ENCODE measurements at places on chromosomes 6 and 20. TPM values are rescaled to one million over a fixed set of nuclear protein-coding genes. Genes with fewer than 3 reads are reported as not detected.

Gene AGER
- total RNA-seq, result 26.0 TPM

Gene MRPL18
- 53.0 TPM for total RNA-seq

Gene PTGIS
- total RNA-seq, result 7.1 TPM

Gene NPBWR2
- not detected for total RNA-seq

Gene MAD2L1BP
- total RNA-seq, result 43.5 TPM

Gene METTL24
- 3.6 TPM for total RNA-seq

Gene TGM3
- total RNA-seq, result 0.43 TPM

Gene TBXT
- total RNA-seq, result not detected

Gene STX11
- total RNA-seq, result not detected

Gene HLA-DQA2
- not detected for total RNA-seq

Gene CBLN4
- not detected for total RNA-seq

Gene B4GALT5
- 48.9 TPM for total RNA-seq

Gene VNN1
- total RNA-seq, result not detected

Gene ANGPT4
- total RNA-seq, result 0.07 TPM

Gene MCCD1
- total RNA-seq, result not detected

Gene WFDC10B
- total RNA-seq, result not detected

Gene OR12D3
- total RNA-seq, result not detected

Gene HLA-DRB1
- total RNA-seq, result 0.84 TPM

Gene ACTL10
- 0.75 TPM for total RNA-seq

Gene PI3
- not detected for total RNA-seq

Gene SAMD5
- 1.6 TPM for total RNA-seq

Gene SAMD10
- 8.0 TPM for total RNA-seq

Gene C20orf204
- total RNA-seq, result 2.3 TPM

Gene PLAGL1
- 29.9 TPM for total RNA-seq

Gene NKX2-2
- not detected for total RNA-seq

Gene TAF8
- total RNA-seq, result 31.2 TPM

Gene CSNK2B
- total RNA-seq, result 185 TPM

Gene PRSS35
- 3.9 TPM for total RNA-seq

Gene TNFRSF6B
- not detected for total RNA-seq

Gene BEND6
- 1.8 TPM for total RNA-seq

Gene OPRM1
- total RNA-seq, result not detected

Measured in neural crest cell (in vitro differentiated cells).